Osteoblast (primary cell): ENCODE measurements at places on chromosomes 2 and 18. TPM values are rescaled to one million over a fixed set of nuclear protein-coding genes. Genes with fewer than 3 reads are reported as not detected.

GRCh38 chr2:144166743-144167142 is 353.2 kb downstream of the ZEB2 start:
- no peaks in the 10 kb centered on the region for H3K36me3 ChIP-seq
- no peak overlapping the region for H3K4me3 ChIP-seq
- peak; percentile 18 for DNase-seq
- H3K4me1 ChIP-seq = no peaks in the 10 kb centered on the region
- H3K27me3 ChIP-seq = no peaks in the 10 kb centered on the region

DNA sequence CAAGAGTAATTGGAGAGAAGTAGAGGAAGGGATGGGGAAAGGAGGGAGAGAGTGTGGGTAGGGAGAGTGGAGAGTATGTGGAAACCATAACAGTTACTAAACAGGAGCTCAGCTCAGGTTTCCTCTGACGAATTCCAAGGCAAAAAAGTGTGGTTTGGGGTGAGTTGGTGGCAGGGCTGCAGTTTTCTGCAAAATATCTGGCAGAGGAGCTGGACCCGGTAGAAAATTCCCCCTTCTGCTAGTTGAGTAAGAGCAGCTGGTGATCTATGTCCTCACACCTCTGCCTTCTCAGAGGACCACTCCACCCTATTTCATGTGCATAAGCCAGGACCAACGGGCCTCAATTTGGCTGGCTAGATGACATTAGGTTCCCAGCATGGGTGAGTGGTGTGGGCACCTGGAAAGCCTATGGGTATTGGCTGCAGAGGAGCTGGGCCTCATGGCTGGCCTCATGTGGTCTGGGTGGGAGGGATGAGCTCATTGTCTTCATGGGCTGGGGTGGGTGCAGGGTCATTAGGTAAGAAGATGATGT is 13.2 kb downstream of the NRP2 start:
- H3K36me3 ChIP-seq = peaks cover 17% of the 10 kb centered on the region
- H3K27me3 ChIP-seq = no peaks in the 10 kb centered on the region
- peak overlapping the region; percentile 98 for H3K27ac ChIP-seq
- H3K4me3 ChIP-seq = no peak overlapping the region
- DNase-seq = no peak

DNA sequence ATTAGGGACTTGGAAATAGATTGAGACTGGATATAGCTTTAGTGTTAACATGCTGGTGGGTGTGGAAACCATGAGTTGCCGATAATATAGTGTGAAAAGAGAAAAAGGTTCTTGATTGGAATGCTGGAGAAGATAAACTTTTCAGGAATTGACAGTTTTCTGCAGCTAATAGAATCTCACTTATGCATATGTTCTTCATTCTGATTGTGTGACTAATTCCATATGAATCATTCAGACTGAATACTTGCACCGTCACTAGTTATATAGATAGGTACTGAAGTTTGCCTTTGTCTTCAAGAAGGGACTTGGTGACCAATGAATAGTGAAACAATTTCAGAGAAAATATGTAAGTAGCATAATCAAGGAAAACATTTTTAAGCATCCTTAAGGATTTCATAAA is 225.7 kb upstream of the FOSL2 start:
- no peak overlapping the region for H3K27ac ChIP-seq
- H3K27me3 ChIP-seq = no peaks in the 10 kb centered on the region
- peaks cover 8% of the 10 kb centered on the region for H3K4me1 ChIP-seq

DNA sequence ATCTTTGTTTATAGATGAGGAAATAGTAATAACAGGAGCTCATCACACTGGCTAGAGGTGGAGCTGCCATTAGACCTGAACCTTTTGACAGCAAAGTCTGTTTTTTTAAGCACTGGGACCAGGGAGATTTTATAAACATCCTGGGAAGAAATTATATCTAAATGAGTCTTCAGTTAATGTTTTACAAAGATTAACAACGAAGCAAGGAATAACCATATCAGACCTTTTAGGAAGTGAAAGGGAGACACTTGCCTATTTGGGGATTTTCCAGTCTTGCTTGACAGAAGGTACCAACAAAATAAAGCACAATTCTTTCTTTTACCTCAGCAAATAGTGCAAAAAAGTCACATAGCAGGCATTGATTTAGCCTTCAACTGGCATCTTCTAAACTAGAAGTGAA is 777.0 kb downstream of the CPS1 start:
- H3K27me3 ChIP-seq = no peaks in the 10 kb centered on the region
- no peak overlapping the region for H3K27ac ChIP-seq
- no peak for DNase-seq
- no peaks in the 10 kb centered on the region for H3K36me3 ChIP-seq
- H3K4me3 ChIP-seq = no peak overlapping the region

- H3K27ac ChIP-seq = no peak overlapping the region
- H3K4me1 ChIP-seq = peaks cover 8% of the 10 kb centered on the region
- H3K27me3 ChIP-seq = peaks cover 10% of the 10 kb centered on the region
- no peak overlapping the region for H3K4me3 ChIP-seq
- no peak for DNase-seq
Measured at GRCh38 chr2:70903641-70904340, 31.9 kb upstream of the ATP6V1B1 start.

GRCh38 chr2:149687052-149687427 is 99.5 kb upstream of the MMADHC start:
- H3K36me3 ChIP-seq = no peaks in the 10 kb centered on the region
- DNase-seq = no peak
- no peak overlapping the region for H3K27ac ChIP-seq
- H3K4me3 ChIP-seq = no peak overlapping the region

DNA sequence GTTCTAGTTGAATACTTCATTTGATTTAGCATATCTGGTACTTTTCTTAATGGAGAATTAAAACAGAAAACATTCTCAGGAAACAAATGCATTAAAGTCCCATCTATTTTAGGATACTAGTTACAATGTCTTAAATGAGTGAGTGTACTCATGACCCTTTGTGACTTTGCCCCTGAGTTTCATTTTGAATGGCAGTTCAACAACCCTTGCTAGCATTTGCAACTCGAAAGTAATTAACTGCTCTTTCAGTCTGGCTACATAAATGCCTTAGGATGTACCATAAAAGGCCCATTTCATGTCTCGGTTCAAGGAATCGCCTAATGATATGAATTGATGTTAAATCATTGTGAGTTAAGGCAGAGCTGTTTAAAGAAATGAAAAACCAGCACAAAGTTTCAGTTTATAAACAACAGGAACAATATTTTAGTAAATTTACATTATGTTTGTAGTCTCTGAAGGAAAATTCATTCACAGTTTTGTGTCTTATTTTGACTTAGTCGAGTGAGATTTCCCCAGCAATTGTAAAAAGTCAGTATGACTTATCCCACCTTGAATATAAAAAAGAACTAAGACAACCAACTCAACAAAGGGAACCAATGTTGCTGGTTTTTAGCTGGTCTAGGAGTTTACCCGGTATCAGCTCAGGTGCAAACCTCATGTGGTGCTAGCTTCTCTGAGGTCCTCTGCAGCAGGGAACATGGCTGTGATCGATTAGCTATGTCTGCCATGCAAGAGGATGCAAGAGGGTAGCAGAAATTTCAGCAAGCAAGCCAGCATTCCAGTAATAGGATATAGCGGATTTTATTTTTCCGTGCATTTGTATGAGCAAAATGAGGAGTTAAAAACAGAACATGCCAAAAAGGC is 386.2 kb downstream of the PTPRM start:
- no peak for DNase-seq
- H3K27ac ChIP-seq = no peak overlapping the region
- H3K4me3 ChIP-seq = no peak overlapping the region
- H3K36me3 ChIP-seq = no peaks in the 10 kb centered on the region
- H3K27me3 ChIP-seq = no peaks in the 10 kb centered on the region

GRCh38 chr2:231781798-231782726 is 980 bp upstream of the PDE6D start:
- peaks cover 19% of the 10 kb centered on the region for H3K4me1 ChIP-seq
- H3K27ac ChIP-seq = peak overlapping the region; percentile 80
- DNase-seq = peak; percentile 63
- H3K36me3 ChIP-seq = no peaks in the 10 kb centered on the region
- H3K27me3 ChIP-seq = no peaks in the 10 kb centered on the region
- H3K4me3 ChIP-seq = peak overlapping the region; percentile 84

LOXHD1 gene
- total RNA-seq = not detected in 2 replicates

CXCR1 gene
- not detected in 2 replicates for total RNA-seq

CNDP1 gene
- not detected in 2 replicates for total RNA-seq
